SK-N-SH treated with all-trans-retinoic acid at 6 μM for 48 hours (cell line): ENCODE measurements at places on chromosomes 12 and 14.
A peak's percentile ranks its signal among the peaks of the same experiment; 100 is the strongest.

GRCh38 chr12:130916241-130916911, 37.3 kb upstream of the ADGRD1 start:
- no peak for ATAC-seq

DNA sequence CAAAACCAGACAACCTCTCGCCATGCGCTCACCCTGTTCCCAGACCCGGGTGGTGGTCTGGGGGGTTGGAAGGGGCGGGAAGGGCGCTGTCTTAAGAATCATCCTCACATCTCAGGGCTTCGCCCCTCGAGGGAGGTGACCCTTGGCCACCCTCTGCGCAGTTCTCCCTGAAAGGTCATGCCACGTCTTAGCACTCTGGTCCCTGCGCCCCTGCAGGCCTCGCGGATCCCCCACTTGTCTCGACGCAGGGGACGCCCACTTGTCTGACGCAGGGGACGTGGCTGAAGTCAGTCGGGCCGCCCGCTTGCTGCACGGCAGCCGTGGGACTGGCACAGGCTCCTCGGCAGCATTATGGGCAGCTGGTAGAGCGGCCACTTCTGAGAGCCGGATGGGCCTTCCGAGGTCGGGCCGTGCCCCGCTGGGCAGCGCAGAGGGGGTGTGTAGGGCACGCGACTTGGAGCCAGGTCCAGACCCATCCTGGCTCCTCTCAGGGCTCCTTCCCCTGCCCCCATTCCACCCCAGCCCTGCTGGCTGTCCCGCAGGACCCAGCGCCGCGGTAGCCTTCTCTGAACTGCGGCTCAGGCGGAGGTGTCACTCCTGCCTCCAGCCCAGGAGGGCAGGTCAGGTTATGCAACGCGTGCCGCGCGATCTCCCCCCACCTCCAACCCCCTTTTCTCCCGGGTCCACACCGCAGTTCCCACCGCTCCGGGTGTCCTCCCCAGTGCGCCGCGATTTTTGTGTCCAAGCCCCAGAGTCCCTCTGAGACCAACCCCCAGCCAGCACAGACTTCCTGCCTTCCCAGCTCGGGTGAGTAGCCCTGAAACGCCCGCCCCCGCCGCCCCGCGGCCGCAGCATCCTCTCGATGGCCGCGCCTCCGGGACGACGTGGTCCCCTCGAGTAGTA, 40.9 kb upstream of the CAPRIN2 start:
- ATAC-seq: peak; percentile 78

DNA sequence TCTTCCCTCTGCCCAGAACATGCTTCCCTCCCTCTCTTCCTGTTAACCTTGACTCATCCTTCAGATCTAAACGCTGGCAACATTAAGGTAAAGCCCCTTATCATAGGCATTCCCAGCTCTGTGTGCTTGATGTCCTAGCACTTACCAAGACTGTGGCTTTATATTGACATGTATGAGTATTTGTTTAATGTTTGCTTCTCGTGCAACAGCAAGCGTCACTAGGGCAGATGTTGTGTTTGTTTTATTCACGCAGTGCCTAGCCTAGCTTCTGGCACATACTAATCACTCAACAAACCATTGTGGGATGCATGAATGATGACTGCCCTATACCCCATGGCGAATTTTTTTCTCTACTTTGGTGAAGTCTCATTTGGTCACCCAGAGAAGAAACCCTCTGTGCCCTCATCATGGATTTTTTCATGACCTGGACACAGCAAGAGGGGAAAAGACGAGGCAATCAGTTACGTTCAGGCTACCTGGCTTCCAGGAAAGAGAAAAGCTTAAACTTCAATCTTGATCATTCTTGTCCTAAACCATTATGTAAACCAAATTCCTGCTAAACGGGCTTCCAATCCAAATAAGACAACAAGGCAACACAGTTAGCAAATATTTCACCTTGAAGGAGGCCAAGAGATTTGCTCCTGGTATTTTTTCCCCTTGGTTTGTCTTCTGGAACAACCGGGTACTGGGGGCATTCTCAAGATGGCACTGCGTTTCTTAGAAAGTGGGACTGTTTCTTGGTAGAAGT, 47.9 kb upstream of the SOCS2 start:
- no peak for ATAC-seq

DNA sequence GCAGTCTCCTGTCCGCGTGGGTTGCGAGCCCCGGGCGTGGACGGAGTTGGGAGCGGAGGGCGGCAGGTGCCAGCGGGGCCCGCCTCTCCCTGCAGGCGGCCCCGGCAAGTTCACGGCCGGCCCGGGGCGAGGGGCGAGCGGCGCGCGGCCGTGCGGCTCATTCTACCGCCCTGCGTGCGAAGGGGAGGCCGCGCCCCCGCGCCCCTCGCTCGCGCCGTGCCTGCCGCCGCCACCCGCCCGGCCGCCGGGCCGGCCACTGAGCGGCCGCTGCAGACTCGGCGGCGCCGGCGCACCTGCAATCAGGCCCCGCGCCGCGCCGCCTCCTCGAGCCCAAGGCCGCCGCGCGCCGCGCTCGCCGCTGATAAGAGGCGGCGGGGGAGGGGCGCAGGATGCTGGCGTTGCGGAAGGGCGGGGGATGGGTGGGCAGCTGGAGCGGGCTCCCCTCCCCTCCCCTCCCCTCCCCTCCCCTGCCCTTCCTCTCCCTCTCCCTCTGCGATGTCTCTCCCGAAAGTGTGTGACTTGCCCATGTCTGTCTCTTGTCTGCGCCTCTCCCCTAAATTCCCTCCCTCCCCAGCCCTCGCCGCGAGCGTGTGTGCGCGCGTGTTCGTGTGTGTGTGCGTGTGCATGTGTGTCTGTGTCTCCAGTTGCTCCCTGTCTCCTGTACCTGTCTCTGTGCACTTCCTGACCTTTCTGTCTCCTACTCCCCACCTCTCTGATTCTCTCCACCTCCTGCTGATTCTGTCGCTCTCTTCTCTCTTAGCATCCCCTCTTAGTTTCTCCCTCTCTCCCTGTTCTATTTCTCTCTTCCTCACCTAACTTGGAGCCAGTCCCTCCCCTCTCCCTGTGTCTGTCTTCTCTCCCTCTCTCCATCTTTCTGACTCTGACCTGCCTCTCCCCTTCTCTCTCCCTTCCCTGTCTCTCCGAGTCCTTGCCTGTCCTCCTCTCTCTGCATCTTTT, 768.1 kb upstream of the TBX3 start:
- ATAC-seq: peak; percentile 49

DNA sequence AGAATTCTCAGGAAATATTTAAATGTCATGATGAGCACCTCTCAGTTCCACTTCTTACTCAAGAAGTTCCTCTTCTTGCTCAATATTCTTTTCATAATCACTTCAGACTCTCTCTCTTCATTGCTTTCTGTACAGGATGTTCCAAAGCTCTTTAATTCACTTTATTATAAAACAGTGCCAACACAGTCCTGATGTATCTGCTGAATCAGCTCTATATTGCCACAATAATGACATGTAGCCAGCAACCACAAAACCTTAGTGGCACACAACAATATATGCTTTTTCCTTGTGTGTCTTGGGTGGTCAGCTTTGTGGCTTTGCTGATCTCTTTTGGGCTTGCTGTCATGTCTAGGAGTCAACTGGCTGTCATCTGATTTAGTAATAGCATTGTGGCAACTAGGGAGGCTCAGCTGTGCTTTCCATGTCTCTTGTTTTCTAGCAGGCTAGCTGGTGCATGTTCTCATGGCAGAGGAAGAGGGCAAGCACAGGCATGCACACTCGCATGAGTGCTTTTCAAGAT, 52.8 kb upstream of the SLC2A13 start:
- ATAC-seq: no peak

DNA sequence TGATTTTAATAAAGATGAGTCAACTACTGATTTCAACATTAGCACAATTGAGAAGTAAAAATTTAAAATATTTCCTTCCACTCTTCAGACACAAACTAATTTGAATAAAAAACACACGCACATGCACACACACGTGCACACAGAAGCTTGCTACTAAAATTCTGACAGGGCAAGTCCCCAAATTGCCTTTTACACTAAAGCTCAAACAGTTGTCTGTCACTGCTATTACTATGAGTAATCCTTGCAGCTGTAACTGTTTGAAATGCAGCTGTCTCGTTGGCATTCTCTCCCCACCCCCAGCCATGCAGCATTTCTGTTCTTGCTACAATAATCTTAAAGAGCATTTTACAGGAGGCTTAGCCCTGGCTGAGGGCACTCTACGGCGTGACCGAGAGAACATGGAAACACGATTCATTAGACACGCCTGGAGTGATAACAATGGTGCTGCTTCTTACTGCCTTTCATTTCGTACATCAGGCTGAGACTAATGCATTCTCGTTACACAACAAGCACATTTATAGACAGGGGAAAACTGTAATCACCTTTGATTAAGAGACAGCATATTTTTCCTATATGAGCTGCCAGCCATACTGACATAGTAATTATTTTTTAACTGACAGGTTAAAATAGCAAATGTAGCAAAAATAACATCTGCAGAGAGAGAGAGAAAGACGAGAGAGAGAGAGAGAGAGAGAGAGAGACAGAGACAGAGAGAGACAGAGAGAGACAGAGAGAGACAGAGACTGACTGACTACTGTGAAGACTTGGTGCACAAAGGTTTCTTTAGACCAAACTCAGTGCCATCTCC, 153.8 kb downstream of the MED13L start:
- ATAC-seq: peak; percentile 48

GRCh38 chr12:105428793-105429395, 98.4 kb downstream of the C12orf75 start:
- ATAC-seq: no peak

DNA sequence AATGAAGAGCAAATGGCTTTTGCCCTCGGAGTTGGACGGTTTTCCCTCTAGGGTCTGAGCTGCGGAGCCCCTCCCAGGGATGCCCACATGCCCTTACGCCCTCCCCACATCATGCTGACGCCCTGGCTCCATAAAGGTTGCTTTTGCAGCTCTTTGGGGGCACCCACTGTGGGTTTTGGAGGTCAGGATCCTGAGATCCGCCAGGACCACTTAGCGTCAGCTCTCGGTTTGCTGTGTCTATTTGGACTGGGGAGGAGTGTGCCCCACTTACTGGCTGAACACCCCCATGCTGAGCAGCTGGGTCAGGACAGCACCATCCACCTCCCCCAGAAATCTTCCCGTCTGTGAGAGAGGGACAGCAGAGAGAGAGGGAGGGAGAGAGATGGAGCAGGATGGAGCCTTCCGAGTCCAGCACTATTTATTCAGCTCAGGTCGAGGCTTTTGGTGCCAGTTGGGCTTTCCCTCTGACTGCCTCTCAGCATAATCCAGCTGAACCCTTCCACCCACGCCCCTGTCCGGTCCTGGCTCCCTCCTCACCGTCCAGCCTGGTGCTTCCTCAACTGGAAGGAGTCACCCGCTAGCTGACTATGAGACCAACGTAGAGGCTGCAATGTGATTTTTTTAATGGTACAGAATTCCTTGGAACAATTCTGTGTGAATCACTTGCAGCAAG, 18.9 kb upstream of the LRTM2 start:
- ATAC-seq: no peak

- ATAC-seq: peak; percentile 97
Observed at GRCh38 chr14:59688224-59689170, 111.9 kb upstream of the CCDC175 start.
